Purkinje cell (primary cell): ENCODE measurements at places on chromosomes 7 and 10. TPM values are rescaled to one million over a fixed set of nuclear protein-coding genes. Genes with fewer than 3 reads are reported as not detected.

The NPFFR1 gene
- 0.13 and 0.71 TPM in 2 replicates for polyA plus RNA-seq

The CELF2 gene
- polyA plus RNA-seq, result 160 and 185 TPM in 2 replicates

The CNNM1 gene
- polyA plus RNA-seq, result 10.4 and 10.9 TPM in 2 replicates

The ZRANB1 gene
- polyA plus RNA-seq, result 5.4 and 9.2 TPM in 2 replicates

The DDIT4 gene
- 0.55 and 0.98 TPM in 2 replicates for polyA plus RNA-seq

The PLCE1 gene
- 0.48 and 0.58 TPM in 2 replicates for polyA plus RNA-seq

The PRKCQ gene
- 2.2 and 2.6 TPM in 2 replicates for polyA plus RNA-seq

The GALNT17 gene
- 32.0 and 35.7 TPM in 2 replicates for polyA plus RNA-seq

The ADIRF gene
- polyA plus RNA-seq, result 3.3 and 4.2 TPM in 2 replicates

The NDUFA5 gene
- polyA plus RNA-seq, result 1,264 and 1,364 TPM in 2 replicates

The TMEM26 gene
- not detected in 2 replicates for polyA plus RNA-seq

The PPP1R17 gene
- polyA plus RNA-seq, result 814 and 845 TPM in 2 replicates

The NPSR1 gene
- not detected in 2 replicates for polyA plus RNA-seq

The CFAP70 gene
- 2.9 and 6.3 TPM in 2 replicates for polyA plus RNA-seq

The AIFM2 gene
- polyA plus RNA-seq, result 0.91 and 1.5 TPM in 2 replicates

The STARD3NL gene
- polyA plus RNA-seq, result 65.6 and 71.4 TPM in 2 replicates

The KLF14 gene
- polyA plus RNA-seq, result not detected in 2 replicates

The SLK gene
- 16.7 and 18.5 TPM in 2 replicates for polyA plus RNA-seq

The TIAL1 gene
- 47.7 and 56.7 TPM in 2 replicates for polyA plus RNA-seq

The SLC26A5 gene
- polyA plus RNA-seq, result not detected in 2 replicates

The FGL2 gene
- polyA plus RNA-seq, result 699 and 739 TPM in 2 replicates

The TAS2R5 gene
- polyA plus RNA-seq, result not detected in 2 replicates

The MYL10 gene
- polyA plus RNA-seq, result not detected in 2 replicates

The ERVW-1 gene
- polyA plus RNA-seq, result 1.5 TPM in 1 of 2 replicates, not detected in the other

The GNAT3 gene
- polyA plus RNA-seq, result not detected in 2 replicates

The ANXA8 gene
- not detected in 2 replicates for polyA plus RNA-seq

The IGF2BP3 gene
- not detected in 2 replicates for polyA plus RNA-seq

The GPR15LG gene
- not detected in 2 replicates for polyA plus RNA-seq

The KCNK18 gene
- polyA plus RNA-seq, result not detected in 2 replicates

The AGAP6 gene
- polyA plus RNA-seq, result 2.5 and 4.2 TPM in 2 replicates

The CPA5 gene
- polyA plus RNA-seq, result not detected in 2 replicates

The GPR141 gene
- polyA plus RNA-seq, result not detected in 2 replicates

The VSTM4 gene
- polyA plus RNA-seq, result 1.5 and 1.7 TPM in 2 replicates

The ACSM6 gene
- not detected in 2 replicates for polyA plus RNA-seq

The SLC18A3 gene
- not detected in 2 replicates for polyA plus RNA-seq

The TMEM229A gene
- polyA plus RNA-seq, result 2.7 and 3.3 TPM in 2 replicates
